Activated CD8-positive, alpha-beta memory T cell treated with anti-CD3 and anti-CD28 coated beads for 48 hours (primary cell): ENCODE measurements at places on chromosomes 5 and 9.

- no peak for DNase-seq
Measured at GRCh38 chr9:14352503-14352902, 38.6 kb upstream of the NFIB start.

- DNase-seq, result no peak
Measured at GRCh38 chr5:173662581-173663351, 46.3 kb upstream of the BOD1 start.

DNA sequence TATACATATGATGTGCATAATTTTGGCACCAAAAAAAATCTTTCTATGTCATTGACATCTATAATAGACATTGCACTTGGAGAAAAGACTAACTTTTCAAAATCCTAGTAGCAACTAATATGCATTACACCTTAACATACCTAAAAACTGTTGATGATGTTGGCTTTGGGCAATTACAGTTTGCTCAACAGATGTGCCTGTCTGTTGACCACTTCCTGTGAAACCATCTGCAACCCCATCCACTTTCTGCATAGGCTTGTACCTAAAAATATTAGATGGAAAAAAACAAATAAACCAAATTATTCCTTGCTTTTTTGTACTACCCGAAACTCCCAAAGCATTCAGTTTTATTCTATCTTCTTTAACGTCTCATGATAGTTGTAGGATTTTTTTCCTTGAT, 248.6 kb downstream of the RFX3 start:
- DNase-seq, result no peak

- DNase-seq, result no peak
Measured at GRCh38 chr5:65672796-65673195, 48.0 kb downstream of the SHLD3 start.

DNA sequence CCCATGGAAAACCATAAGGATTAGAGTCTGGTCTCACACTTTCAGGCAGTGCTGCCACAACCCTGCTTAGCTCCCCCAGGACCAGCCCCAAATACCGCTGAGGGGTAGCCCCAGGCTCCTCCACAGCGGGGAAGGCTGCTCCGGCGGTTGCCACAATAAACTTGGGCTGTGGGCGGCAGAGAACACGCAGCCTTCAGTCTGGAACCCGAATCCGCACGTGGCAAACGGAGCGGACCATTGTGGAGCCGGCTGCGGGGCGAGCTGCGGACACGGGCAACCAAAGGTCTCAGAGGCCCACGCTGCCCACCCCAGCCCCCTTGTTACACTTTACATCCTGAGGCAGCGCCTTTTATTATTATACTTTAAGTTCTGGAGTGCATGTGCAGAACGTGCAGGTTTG, 37.3 kb upstream of the C9orf72 start:
- no peak for DNase-seq

DNA sequence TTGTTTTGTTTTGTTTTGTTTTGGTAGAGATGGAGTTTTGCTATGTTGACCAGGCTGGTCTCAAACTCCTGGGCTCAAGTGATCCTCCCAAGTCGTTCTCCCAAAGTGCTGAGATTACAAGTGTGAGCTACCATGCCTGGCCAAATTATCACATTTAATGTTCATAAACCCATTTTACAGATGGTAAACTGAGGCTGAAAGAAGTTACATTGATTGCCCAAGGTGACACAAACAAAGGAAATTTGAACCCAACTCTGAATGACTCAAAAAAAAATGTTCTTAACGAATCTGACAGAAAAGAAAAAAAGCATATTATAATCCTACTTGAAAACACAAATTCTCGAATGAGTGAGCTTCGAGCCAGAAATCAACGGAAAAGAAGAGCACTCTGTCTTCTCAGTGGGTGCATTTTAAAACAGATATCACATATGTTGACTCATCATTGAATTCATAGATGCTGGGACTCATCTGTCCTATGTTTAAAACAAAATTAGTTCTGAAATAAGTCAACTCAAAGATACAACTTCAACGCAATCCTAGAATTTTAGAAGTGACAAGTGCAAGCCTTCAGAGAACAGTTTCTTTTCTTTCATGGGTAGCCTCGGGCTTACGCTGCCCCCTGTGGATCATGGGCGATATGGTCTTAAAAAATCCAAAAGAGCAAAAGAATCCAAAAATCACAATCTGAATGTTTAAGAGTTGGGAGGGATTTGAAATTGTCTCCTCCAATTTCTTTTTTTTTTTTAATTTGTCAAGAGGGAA, 28.4 kb downstream of the TIMD4 start:
- DNase-seq, result no peak

DNA sequence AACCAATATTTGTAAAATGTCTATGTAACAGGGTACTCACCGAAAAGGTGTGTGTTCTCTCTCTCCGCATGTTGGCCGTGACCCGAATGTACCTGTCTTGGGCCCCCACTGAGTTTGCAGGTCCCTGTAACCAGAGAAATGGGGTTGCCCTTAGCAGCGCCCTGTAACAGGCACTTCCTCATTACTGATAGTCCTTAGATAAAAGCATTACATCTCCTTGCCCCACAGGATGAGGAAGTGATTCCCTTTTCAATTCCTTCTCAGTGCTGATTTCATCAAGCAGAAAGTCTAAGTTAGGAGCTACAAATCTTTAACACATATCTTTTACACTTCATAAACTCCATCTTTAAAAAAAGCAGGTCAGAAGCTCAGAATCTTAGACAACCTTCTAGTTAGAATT, 15.2 kb upstream of the HMHB1 start:
- DNase-seq, result no peak

- peak; percentile 87 for DNase-seq
Measured at GRCh38 chr5:142324871-142325724, at the start of gene SPRY4. Gene SPRY4 (minus strand): TSS chr5:142325021. CDS start chr5:142315108, 9,913 bp downstream.

DNA sequence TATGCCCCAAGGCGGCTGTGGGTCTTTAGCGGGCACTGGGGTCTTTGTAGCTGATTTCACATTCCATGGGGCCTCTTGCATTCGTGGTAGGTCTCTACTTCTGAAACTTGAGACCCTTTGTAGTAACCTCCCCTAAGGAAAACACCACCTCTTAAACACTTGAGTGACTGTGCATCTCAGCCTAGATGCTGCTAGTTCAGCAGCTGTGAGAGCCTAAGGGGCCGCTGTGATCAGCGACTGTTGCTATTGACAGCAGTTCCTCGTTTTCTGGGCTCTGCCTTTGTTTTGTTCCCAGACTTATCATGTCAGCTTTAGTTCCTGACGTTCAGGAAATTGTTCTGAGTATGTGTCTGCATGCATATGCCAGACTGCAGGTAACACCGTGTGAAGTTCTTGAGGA, 171.2 kb downstream of the HSPA4 start:
- DNase-seq, result no peak
